ENCODE measurements at places on chromosomes 6 and 20. TPM values are rescaled to one million over a fixed set of nuclear protein-coding genes. Genes with fewer than 3 reads are reported as not detected.

- H3K36me3 ChIP-seq = no peaks in the 10 kb centered on the region
- no peak overlapping the region for H3K4me3 ChIP-seq
- H3K27ac ChIP-seq = no peak overlapping the region
- DNase-seq = no peak
Observed at GRCh38 chr6:90687775-90688380, 101.0 kb upstream of the MAP3K7 start.

DNA sequence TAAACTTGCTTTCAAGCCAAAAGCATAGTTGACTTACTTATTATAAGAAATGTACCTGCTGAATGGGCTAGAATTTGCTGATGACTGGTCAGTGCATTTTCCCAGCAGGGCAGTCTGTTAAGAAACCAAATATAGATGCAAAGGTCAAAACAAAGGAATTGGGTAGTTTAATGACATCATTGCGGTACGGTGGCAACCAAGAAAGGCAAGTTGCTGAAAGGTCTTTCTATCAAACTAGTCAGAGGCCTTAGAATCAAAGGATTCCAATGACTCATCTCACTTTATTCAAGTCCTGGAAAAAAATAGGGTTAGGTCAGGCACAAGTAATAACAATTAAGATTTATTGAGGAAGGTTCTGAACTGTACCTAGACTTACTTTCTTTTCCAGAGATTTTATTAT, 76.4 kb downstream of the KIZ start:
- H3K27ac ChIP-seq = no peak overlapping the region
- peaks cover 2% of the 10 kb centered on the region for H3K36me3 ChIP-seq
- DNase-seq = no peak
- peaks cover 3% of the 10 kb centered on the region for H3K27me3 ChIP-seq
- H3K4me1 ChIP-seq = no peaks in the 10 kb centered on the region

GRCh38 chr20:4190792-4191519, 175.6 kb upstream of the RNF24 start:
- no peak overlapping the region for H3K4me3 ChIP-seq
- DNase-seq = no peak
- no peaks in the 10 kb centered on the region for H3K36me3 ChIP-seq
- H3K4me1 ChIP-seq = peaks cover 18% of the 10 kb centered on the region

The TFAP2C gene
- 4.0 TPM for total RNA-seq

The GSTA1 gene
- not detected for total RNA-seq

DNA sequence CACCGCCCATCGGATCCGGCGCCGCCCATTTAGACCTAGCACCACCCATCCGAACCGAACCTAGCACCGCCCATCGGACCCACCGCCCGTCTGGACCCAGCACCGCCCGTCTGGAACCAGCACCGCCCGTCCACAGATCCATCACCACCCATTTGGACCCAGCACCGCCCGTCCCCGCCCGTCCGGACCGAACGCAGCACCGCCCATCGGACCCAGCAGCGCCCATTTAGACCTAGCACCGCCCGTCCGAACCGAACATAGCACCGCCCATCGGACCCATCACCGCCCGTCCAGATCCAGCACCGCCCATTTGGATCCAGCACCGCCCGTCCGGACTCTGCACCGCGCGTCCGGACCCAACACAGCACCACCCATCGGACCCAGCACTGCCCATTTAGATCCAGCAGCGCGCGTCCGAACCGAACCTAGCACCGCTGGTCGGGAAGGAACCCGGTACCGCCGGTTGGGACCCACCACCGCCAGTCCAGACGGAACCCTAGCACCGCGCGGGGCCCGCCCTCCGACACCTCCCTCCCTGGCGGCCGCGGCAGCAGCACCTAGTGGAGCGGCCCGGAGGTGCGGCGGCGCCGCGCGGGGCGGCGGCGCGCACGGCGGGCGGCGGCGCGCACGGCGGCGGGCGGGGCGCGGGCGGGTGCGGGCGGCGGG, 348 bp upstream of the AFDN start:
- peak overlapping the region; percentile 57 for H3K27ac ChIP-seq
- H3K4me1 ChIP-seq = peaks cover 43% of the 10 kb centered on the region
- DNase-seq = peak; percentile 50
- H3K4me3 ChIP-seq = peak overlapping the region; percentile 90
- no peaks in the 10 kb centered on the region for H3K36me3 ChIP-seq

DNA sequence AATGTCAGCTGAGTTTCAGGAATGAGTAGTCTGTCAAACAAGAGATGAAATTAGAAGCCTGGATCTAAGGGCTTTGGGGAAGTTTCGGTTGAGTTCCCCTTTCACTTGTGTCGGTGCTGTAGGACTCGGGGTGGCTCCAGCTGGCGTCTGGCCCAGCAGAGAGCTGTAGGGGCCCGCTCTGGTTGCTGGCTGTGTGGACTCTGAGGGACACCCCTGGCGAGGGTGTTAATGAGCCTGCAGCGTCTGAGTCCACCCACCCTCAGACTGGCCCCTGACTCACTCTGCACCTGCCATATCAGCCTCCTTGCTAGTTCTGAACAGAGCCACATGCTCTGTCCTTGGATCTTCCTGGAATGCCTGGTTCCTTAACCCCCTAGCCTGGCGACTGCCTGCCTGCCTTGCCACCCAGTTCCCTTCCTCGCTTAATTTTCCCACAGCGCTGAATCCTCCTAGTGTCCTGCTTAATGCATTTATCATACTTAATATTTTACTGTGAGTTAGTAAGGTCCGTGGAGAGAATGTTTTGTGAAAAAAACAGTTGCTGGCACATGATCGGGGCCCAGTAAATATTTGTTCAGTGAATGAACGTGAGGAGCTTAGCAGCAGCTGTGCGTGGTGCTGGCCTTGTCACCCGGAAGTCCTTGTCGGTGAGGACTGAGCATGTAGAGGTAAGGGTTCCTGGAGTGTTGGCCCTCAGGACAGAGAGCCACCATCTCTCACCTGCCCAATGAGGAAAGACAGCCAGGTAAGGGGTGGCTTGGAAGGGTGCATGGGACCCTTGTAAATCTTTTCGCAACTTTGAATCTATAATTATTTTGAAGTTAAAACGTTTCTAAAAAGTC, 1.6 kb downstream of the DNAJC5 start:
- H3K36me3 ChIP-seq = no peaks in the 10 kb centered on the region
- H3K4me1 ChIP-seq = peaks cover 32% of the 10 kb centered on the region
- no peak for DNase-seq
- H3K4me3 ChIP-seq = peak overlapping the region; percentile 97
- no peak overlapping the region for H3K27ac ChIP-seq

GRCh38 chr6:134419716-134420115, 101.8 kb upstream of the SGK1 start:
- no peaks in the 10 kb centered on the region for H3K36me3 ChIP-seq
- DNase-seq = no peak
- H3K4me1 ChIP-seq = peaks cover 6% of the 10 kb centered on the region
- no peaks in the 10 kb centered on the region for H3K27me3 ChIP-seq

DNA sequence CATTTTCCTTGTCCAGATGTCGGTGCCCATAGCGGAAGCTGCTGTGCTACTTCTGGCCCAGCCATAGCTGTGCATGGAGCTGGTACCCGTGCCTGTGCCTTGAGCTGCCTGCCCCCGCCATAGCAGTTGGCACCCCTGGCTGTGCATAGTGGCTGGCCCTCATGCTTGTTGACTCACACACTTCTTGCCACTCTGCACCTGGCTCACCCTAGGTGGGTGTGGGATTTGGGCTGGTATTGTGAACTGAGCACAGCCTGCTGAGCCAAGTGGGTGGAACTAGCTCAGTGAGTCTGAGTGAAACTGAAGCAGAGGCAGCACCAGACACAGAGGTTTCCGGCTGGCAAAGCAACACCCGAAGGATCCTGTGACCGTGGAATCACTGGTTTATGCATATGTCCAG, 689.5 kb upstream of the EYS start:
- no peaks in the 10 kb centered on the region for H3K4me1 ChIP-seq
- no peak for DNase-seq
- H3K4me3 ChIP-seq = no peak overlapping the region
- H3K27ac ChIP-seq = no peak overlapping the region

DNA sequence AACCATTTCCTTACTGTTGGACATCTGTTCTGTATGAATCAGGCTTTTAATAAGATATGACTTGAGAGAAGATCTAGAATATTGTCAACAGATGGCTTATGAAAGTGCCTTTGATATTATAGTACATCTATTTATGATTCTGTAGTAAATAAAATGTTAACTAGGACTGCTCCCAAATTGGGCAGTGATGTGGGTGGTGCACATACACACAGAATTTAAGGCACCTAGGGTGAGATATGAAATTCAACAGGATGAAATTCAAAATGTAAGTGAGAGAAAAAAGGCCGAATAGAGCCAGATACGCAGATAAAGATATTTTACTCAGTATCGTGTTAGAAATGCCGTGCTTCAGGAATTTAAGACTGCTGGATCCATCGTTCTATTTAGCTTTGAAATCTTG, 26.3 kb downstream of the FAM50B start:
- H3K4me1 ChIP-seq = no peaks in the 10 kb centered on the region
- no peak overlapping the region for H3K27ac ChIP-seq
- no peak for DNase-seq
- H3K27me3 ChIP-seq = no peaks in the 10 kb centered on the region

- no peaks in the 10 kb centered on the region for H3K27me3 ChIP-seq
- no peak for DNase-seq
- H3K27ac ChIP-seq = no peak overlapping the region
- H3K4me1 ChIP-seq = peaks cover 42% of the 10 kb centered on the region
Observed at GRCh38 chr20:32784369-32785080, 22.3 kb downstream of the DNMT3B start.

DNA sequence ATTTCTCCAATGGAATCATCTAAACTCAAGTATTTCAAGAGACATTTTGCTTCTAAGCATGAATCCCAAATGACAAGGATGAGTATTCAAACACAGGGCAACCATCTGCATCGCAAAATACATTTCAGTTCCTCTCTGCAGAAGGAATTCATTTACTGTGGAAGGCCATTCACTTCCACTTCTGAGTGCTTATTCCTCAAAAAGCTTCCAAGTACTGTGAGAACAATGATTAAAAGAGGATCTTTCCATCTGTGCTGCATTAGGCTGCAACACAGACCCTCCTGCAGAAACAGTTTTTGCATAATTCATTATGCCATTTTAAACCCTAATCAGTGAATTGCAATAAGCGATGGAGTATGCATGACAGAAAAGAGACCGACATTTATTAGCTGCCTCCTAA, 52.5 kb downstream of the ARHGAP18 start:
- no peak overlapping the region for H3K27ac ChIP-seq
- H3K4me1 ChIP-seq = peaks cover 26% of the 10 kb centered on the region
- H3K36me3 ChIP-seq = no peaks in the 10 kb centered on the region
- no peaks in the 10 kb centered on the region for H3K27me3 ChIP-seq
- H3K4me3 ChIP-seq = no peak overlapping the region
- no peak for DNase-seq

DNA sequence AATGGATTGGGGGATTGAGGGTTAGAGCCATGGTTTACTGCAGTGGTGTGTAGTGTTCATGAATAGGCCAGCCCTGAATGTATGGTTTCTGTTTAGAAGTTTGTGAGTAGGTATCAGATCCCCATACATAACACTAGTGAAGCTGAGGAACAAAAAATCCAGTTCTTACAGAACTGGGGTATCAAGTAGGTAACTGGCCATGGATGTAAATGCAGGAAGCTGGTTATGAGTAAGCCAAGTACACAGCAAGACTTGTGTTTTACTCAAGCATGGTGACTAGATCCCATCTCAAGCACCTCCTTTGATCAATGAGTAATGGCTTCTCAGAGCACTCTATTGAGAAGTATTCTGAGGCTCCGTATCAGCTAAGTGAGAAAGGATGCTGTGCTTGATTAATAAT, 613.7 kb upstream of the FLRT3 start:
- H3K4me1 ChIP-seq = peaks cover 27% of the 10 kb centered on the region
- H3K27me3 ChIP-seq = no peaks in the 10 kb centered on the region
- H3K36me3 ChIP-seq = no peaks in the 10 kb centered on the region
- H3K4me3 ChIP-seq = no peak overlapping the region

All from neural crest cell (in vitro differentiated cells).